Body of pancreas (tissue), 4 donors: ENCODE measurements at places on chromosomes 11 and 22.

DNA sequence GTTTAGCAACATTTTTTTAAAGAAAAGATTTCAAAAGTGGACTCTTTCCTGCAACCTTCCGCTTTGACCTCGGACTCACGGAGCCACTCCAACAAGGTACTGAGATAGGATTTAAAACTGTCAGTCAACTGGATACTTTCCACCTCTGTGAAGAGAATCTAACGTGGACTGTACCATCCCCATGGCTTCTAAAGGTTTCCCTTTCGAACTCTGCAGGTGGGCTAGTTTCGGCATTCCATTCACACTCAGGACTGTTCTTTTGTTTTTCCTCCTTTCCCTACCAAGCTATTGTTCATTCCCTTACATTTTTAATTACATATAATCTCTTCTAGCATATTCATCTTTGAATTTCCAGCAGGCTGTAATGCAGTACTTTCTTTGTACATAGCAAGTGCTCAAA, 88.5 kb upstream of the AKIP1 start:
- no peak for DNase-seq

- DNase-seq, result peak; percentile 93
Observed at GRCh38 chr11:123072332-123072761, 10.4 kb upstream of the HSPA8 start.

GRCh38 chr22:22061085-22062077, 78.8 kb upstream of the TOP3B start:
- peak; percentile 29 for DNase-seq

- DNase-seq, result no peak
Observed at GRCh38 chr11:116052603-116053547, 548.7 kb upstream of the CADM1 start.

DNA sequence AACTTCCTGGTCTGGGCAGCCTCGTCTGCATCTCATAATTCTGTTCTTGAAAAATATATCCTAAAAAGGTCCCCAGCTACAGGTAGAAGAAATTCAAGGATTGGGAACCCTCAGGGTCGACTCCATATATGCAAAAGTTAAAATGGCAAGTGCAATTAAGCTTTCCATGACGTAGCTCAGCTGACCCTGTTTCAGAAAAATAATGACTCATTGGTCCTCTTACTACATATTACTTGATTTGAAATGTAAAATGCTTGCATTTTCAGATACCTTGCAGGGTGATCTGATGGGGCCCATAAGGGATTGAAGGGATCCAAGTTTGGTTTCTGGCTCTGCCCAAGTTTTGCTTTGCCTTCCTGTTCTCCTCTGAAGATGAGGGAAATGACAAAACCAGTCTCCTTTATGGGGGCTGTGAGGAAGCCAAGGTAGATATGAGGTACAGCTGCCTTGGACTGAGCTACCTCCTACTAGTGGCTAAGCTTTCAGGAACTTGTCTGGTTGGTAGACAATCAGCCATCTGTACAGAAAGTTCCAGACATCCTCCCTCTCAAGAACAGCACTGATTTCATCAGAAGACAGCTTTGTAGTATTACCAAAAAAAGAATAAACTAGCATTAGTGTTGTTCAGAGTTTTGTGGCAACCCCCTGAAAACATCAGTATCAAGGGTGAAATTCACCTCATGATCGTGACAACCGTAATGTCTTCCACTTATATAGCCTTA, 177.3 kb downstream of the DBX1 start:
- no peak for DNase-seq

DNA sequence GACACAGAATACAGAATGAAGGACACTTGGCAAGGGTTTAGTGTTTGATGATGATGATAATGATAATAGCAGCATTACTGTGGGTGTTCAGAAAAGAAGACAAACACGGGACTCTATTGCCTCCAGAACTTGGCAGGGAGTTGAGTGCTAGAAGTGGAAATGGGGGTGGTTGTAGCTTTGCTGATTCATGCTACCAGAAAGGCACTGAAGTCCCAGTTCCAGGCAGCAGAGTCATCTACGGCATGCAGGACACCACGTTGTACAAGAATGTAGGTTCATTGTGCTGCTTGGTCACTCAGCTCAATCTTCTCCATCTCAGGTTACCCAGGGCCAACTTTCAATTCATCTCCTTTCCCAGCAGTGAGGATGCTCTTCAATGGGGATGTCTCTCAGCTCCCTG, 115.7 kb downstream of the NTM start:
- no peak for DNase-seq
